Tongue (tissue), 3 donors: ENCODE measurements at places on chromosomes 1 and 21. TPM values are rescaled to one million over a fixed set of nuclear protein-coding genes. Genes with fewer than 3 reads are reported as not detected.
A peak's percentile ranks its signal among the peaks of the same experiment; 100 is the strongest.

- peak; percentile 65 for DNase-seq
Measured at GRCh38 chr1:233614173-233614742, 352 bp downstream of the KCNK1 start.

GRCh38 chr1:206583707-206584648 lies 28.3 kb downstream of the EIF2D start:
- DNase-seq, result peak; percentile 88

DNA sequence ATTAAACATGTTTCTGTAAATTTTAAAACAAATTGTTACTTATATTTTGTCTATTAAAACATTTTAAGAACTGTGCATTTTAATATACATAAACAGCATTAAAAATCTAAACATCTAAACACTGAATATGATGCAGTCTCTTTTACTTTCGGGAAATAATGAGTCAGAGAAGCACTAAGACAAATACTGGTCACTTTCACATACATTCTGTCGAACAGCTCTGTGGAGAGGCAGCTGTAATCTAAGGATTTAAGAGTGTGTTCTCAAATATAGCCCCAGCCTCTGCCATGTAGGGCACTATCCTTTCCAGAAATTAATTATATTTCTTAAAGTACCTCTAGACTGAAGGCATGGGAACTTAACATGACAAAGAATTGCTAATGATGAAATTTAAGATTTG lies 89.6 kb upstream of the PTGFR start:
- no peak for DNase-seq

Gene BSND
- total RNA-seq, result not detected

DNA sequence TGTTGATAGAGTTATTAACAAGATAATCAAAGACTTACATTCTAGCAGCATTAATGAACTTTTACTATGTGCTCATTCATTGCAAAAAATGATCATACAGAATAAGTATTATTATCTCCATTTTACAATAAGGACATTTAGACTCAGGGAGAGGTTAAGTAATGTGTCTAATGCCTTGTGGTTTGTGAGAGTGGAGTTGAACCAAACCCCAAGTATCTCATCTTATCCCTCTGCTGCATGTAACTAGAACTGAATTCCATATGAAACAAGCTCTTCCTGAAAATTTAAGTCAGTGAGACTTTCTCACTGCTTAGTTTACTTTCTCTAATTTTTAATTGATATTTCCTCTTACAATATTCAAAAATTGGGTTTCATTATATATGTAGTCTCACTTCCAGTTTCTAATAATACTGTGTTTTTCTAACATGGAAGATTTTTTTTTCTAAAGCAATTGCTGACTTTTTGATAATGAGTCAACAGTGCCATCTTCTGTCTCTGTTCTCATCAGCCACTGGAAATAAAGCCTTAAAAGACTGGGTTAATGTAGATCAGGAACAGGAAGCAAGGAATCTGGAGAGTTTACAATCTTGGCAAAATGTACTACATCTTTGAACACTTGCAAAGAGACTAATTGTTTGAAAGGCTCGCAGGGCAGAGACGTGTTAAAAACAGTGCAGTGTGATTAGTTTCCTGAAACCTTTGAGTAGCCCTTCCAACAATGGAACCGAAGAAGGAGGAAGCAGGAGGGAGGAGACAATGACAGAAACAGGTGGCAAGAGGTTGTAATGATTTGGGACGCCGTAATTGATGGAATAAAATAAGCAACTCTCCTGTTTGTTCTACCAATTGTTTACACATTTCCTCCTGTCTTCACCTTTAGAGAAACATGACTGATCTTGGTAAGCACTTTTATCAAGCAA lies 567.6 kb downstream of the MRPL39 start:
- peak; percentile 67 for DNase-seq

- DNase-seq, result peak; percentile 66
Measured at GRCh38 chr1:110243574-110243973, 33.5 kb downstream of the KCNC4 start.

- peak; percentile 40 for DNase-seq
Measured at GRCh38 chr1:41240781-41241353, 1.2 kb downstream of the SCMH1 start.

DNA sequence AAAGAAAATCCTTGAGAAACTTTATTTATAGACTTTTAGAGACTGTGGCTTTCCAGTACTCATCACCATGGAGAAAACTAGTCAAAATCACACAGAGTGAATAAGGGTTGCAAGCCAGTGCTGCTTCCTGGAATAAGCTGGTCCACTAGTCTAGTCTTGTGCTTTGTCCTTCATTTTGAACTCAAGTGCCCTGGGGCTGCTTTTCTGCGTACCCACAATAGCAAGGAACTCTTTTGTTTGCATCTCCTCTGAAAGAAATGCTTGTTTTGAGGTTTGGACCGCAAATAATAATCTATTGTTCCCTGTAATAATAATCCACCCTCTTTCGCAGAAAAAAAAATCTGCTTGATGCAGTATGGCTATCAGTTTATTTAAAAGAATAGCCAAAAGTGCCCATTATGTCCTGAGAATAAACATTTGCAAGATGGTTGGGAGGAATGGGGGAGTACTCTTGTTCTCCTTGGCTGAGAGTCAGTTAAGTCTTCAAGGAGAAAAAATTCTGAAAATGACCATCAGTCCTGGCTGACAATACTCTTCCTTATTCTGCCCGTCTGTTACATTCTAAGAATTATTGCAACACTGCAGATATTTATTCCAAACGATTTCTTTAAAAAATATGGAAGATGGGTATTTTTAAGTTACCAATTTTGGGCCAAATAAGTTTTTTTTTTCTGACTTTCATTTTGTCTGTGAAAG lies 41.9 kb downstream of the MPZL1 start:
- DNase-seq, result no peak

GRCh38 chr1:79375352-79375751 lies 368.8 kb upstream of the ADGRL4 start:
- no peak for DNase-seq

Gene CLCA2
- 12.7 TPM for total RNA-seq

Gene PSRC1
- total RNA-seq, result 5.4 TPM

Gene SLX9
- 19.5 TPM for total RNA-seq

GRCh38 chr1:175783126-175783722 lies 39.8 kb upstream of the TNR start:
- no peak for DNase-seq
